ENCODE measurements at places on chromosomes 2 and 18.

GRCh38 chr2:30710461-30710860 lies 96.8 kb downstream of the CAPN13 start:
- no peak for DNase-seq

- no peak for DNase-seq
Measured at GRCh38 chr2:101545950-101546349, 71.0 kb upstream of the RFX8 start.

DNA sequence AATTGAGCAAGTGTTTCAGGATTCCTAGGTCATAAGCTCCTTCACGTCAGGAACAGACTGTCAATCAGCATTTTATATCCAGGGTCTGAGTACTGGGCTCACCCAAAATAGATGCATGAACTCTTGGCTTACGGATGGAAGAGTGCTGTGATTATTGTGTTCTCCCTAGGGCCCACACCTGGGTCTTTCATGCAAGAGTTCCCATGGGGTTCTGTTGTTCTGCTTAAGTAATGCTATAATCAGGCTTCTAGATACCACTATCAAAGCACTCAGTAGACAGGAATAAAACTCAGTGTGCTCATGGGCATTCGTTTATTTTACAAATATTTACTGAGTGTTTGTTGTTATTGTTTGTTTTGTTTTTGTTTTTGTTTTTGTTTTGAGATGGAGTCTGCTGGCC lies 46.4 kb upstream of the PMAIP1 start:
- DNase-seq = no peak

GRCh38 chr2:23827287-23827686 lies 99.6 kb downstream of the ATAD2B start:
- DNase-seq = no peak

GRCh38 chr2:109053716-109054115 lies 64.7 kb upstream of the EDAR start:
- no peak for DNase-seq

DNA sequence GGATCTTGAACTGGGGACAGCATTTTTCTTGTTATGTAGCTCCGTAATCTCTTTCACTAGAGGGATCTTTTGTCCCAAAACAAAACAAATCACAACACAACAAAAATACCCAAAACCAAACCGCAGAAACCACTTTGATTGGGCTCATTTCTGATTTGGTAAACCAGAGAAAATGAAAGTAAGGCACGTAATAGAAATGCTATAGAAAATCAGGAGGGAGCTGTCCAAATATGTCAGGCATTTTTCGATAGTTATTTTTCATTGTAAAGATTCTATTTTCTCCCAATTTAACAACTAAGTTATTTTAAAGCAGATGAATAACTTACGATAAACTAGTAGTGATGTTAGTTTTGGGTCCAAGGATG lies 406.5 kb downstream of the XIRP2 start:
- DNase-seq = peak; percentile 5

- no peak for DNase-seq
Measured at GRCh38 chr2:27086724-27087593, at the start of gene KHK. Gene KHK (plus strand): TSS chr2:27086772. CDS start chr2:27087260, 488 bp downstream.

GRCh38 chr18:13548966-13549879 lies 177.1 kb downstream of the FAM210A start:
- no peak for DNase-seq

DNA sequence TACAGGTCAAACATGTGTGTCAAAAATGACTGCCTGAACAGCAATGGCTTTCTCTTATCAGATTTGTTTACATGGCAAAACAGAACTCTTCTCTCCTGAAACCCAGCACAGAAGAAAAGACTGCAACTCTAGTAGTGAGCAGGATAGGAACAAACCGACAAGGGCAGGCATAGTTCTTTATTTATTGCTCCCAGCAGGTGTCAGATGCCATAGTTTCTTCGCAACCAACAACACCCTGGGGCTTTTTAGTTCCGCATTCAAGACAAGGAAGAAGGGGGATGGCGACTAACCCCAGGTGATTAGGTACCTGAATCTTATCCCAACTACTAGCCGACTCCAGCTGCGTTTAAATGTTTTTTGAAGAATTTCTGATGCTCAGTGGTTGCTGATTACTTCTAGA lies 367.5 kb upstream of the FIGN start:
- DNase-seq = no peak

DNA sequence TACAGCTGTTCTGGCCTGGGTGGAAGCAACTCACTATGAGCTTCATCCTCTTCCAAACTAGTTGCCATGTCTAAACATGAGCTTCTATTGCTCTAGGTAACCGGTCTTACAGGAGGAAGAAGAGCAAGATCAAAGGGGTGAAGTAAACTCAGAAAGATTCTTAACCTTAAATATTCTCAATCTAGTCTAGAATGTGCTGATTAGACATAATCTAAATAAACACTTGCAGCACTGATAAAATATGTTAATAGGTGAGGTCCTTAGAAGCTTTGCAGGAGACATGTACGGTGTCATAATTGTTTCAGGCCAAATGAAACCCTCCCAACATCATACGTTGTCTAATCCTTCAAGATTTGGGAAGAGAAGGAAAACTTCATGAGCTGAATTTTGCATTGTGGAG lies 431.6 kb upstream of the FSHR start:
- no peak for DNase-seq

DNA sequence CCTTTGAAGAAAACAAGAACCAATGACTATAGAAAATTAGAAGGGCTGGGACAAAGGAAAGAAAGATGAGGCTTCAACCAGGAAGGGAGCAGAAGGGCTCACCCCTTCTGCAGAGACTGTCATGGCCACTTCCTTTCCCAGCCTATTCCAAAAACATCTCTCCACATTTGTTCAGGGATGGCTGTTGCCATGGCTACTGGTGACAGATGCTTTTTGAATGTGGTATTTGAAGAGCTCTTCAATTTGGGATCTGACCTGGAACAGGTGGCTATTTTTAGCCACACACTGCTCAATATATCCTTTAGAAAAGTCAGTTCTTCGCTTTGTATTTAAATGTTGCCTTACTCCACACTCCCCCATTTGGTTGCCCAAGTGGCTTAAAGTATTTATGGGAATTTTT lies 64.1 kb upstream of the LCLAT1 start:
- no peak for DNase-seq

GRCh38 chr18:23405636-23406035 lies 47.5 kb upstream of the RIOK3 start:
- no peak for DNase-seq

- peak; percentile 19 for DNase-seq
Measured at GRCh38 chr2:179020156-179020750, 29.7 kb downstream of the CCDC141 start.

DNA sequence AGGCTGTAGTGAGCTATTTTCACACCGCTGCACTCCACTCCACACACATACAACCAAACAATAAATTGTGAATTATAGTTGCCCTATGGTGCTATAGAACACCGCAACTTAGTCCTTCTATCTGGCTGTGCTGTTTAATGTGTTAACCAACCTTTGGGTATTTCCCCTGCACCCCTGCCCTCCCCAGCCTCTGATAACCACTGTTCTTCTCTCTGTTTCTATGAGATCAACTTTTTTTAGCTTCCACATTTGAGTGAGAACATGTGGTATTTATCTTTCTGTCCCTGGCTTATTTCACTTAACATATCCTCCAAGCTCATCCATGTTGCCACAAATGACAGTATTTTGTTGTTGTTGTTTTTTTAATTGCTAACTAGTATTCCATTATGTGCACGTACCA lies 32.5 kb downstream of the TET3 start:
- no peak for DNase-seq

DNA sequence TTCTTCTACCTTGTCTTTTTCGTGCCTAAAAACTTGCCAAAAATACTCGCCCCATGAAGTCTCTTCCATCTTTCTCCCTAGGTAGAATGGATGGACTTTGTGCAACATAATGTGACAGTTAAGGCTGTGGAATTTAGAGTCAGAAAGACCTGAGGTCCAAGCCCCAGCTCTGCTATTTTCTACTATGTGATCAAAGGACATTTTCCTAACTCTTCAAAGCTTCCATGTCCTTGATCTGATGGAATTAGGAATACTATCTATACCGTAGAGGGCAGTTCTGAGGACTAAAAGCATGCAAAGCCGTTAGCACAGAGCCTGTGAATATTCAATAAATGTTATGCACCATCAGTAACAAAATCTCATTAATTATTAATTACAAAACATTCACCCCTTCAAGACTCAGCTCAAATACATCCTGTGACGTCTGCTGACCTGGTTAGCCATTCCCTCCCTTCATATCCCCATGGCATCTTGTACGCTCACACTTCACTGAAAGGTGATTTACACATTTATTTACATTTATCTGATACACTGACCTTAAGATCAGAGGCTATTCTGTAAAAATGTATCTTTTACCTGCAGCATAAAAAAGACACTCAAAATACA lies 15.1 kb downstream of the IWS1 start:
- no peak for DNase-seq

GRCh38 chr2:36480028-36480427 lies 117.9 kb downstream of the FEZ2 start:
- no peak for DNase-seq

DNA sequence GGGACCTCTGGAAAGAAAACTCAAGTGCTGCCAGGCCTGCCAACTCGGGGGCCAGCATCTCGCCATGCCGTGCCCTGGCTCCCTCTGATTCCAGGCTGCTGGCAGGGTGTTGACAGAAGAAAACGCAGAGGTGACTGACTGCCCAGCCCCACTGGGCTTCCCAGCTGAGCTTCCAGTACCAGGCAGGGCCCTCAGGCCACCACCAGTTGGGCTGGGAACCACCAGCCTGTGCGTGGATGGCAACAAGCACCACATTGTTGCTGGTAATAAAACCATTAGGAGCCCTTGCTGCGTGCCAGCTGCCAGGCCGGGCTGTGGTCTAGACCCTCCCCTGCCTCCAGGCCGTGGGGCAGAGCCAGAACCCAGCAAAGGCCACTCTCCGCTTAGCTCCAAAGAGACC lies 9.2 kb downstream of the DNMT3A start:
- no peak for DNase-seq

DNA sequence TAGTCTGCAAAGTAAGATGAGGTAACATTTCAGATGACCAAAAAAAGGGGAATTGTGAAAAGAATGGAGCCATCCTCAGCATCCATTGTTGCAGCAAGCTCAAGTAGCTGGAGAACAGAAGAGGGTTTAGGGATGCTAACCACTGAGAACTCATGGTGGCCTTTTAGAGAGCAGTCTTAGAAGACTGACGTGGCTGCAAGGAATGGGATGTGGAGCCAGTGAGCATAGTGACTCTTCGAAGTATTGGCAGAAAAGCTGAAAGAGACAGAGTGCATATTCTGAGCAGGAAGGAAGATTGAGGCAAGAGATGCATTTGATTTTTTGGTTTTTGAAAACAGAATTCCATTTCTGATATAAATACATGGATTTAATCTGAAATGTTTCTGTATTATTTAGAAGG lies 151.2 kb downstream of the UBE2E3 start:
- DNase-seq = no peak

DNA sequence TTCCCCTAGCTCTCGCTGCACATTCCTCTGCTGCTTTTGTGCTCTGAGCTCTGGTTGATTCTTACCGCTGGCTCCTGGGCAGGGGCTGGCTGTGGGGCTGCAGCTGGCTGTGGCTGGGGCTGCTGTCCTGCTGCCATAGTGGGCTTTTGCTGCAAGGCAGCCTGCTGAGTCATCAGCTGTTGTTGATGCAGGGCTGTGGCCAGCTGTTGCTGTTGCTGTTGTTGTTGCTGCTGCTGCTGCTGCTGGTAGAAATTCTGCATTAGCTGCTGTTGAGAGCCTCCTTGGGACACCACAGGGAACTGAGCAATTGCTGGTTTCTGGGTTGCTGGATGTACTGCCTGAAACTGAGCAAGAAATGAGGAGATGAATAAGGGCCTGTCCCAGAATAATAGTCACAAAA lies 77.2 kb upstream of the NFU1 start:
- DNase-seq = peak; percentile 84

DNA sequence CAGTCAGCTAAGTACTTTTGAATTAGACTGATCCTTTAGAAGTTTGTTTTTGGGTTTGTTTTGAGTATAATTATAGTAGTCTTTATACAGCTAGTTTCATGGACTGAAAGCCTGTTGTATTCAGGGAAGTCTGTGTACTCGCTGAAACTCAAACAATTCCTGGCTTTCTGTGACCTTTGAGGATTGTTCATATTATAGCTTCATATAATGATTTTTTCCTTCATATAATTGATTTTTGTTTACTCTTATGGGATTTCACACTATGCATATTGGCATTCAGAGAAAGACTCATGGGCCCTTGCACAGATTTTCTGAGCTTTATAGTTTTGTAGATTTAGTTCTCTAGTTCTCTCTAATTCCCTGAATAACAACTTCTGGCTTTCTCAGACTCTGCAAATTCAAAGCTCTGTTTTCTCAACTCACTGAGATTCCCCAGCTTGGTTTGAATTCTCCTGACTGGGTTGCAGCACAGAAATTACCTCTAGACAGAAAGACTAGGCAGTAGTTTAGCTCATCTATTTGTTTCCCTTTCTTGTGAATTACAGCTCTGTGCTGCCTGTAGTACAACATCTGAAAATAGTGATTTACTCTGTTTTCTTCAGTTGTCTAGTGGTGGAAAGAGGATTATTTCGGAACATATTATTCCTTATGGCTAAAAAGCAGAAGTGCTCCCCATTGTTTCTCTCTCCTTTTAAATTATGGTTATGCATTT lies 495.9 kb upstream of the CNTNAP5 start:
- no peak for DNase-seq

GRCh38 chr18:67730886-67731285 lies 214.4 kb upstream of the DSEL start:
- peak; percentile 15 for DNase-seq

DNA sequence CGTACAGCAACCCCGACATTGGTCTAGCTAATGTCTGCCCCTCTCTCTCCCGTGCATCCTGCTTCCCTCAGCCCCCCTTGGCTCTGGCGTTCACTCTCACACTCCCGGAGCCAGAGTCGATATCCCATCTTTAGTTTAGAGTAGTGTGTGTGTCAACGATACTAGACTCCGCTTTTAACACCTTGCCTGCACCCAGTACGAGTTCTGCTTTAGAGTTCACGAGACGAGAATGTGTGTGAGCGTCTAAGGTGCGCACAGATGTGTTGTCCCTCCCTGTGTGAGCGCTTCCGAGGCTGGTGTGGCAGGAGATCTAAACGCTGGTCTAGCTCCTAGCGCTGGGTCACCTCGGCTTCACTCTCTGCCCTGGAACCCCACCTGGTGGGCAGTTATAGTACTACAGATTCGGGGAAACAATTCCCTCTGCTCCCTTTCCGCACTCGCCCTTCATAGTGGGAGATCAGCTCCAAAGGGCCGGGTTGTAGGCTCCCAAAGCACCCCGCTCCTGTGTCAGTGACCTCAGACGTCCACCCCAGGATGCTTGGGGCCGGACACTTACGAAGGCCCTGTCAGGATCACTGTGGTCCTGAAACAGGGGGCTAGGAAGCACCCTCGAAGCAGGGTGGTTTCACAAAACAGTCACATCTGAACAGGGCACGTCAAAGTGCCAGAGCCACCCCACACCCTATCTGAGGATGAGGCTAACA lies 2.6 kb upstream of the CYP26B1 start:
- DNase-seq = peak; percentile 82

DNA sequence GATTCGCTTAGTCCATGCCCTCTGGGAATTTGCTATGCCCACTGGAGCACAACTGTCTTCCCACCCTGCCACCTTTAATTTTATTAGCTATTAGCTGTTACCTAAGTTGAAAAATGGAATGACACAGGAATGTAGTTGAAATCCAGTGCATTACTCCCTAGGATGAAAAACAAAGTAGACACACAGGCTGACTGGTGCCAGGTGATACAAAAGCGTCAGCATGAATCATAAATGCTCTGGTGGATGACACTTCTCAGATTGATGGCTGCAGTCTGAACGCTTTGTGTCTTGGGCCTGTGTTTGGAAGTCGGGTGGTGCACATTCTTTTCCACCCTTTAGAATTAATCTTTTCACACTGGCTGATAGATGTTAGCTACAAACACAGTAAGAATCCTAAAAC lies 802.0 kb downstream of the DCC start:
- no peak for DNase-seq

GRCh38 chr18:39622431-39622830 lies 2056.8 kb upstream of the CELF4 start:
- peak; percentile 23 for DNase-seq

Data from cardiac fibroblast (primary cell).